ENCODE measurements at places on chromosomes 12 and 14.

- DNase-seq = no peak
Observed at GRCh38 chr14:85247071-85247470, 282.9 kb upstream of the FLRT2 start.

GRCh38 chr12:124093297-124093696 lies 120.3 kb downstream of the ZNF664 start:
- no peak for DNase-seq

GRCh38 chr14:87503711-87504110 lies 489.3 kb downstream of the GALC start:
- DNase-seq = no peak

DNA sequence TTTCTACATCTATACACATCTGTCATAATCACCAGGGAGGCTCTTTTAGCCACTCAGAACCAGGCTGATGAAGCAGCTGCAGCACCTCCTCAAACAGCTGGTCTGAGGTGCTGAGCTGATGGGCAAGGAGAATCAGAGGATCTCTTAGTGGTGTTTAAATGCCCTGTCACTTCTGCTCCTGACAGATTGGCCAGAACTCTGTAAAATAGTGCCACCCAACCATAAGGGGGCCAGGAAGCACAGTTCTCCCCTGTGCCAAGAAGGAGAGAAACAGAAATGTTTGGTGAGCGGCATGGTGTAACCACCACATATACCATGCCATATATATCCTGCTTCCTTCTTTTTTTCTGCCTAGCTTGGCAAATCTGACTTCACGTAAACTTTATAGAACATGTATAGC lies 12.8 kb downstream of the SOCS2 start:
- DNase-seq = no peak

- DNase-seq = no peak
Observed at GRCh38 chr12:122013791-122014590, 7.7 kb upstream of the BCL7A start.

GRCh38 chr14:67413806-67414769 lies 2.1 kb upstream of the PLEK2 start:
- no peak for DNase-seq

- DNase-seq = no peak
Observed at GRCh38 chr12:65529771-65530435, 251.4 kb downstream of the MSRB3 start.

DNA sequence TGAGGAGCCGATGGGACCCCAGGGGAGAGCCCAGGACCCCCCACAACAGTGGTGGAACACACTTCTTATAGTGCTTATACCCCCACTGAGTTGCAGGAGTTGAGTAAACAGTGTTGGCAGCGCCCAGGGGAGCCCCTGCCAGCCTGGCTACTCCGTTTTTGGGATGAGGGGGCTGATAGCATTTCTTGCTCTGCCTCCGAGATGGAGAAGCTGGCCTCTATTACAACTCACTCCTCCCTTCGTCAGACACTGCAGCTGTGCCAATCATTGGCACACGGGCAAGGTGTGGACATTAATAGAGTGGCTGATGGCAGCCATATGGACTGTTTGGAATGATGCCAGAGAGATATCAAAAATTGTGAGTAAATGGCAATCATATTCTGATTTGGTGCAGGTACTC lies 94.9 kb upstream of the TMPO start:
- DNase-seq = no peak

GRCh38 chr14:80275208-80275850 lies 64.0 kb upstream of the DIO2 start:
- no peak for DNase-seq

DNA sequence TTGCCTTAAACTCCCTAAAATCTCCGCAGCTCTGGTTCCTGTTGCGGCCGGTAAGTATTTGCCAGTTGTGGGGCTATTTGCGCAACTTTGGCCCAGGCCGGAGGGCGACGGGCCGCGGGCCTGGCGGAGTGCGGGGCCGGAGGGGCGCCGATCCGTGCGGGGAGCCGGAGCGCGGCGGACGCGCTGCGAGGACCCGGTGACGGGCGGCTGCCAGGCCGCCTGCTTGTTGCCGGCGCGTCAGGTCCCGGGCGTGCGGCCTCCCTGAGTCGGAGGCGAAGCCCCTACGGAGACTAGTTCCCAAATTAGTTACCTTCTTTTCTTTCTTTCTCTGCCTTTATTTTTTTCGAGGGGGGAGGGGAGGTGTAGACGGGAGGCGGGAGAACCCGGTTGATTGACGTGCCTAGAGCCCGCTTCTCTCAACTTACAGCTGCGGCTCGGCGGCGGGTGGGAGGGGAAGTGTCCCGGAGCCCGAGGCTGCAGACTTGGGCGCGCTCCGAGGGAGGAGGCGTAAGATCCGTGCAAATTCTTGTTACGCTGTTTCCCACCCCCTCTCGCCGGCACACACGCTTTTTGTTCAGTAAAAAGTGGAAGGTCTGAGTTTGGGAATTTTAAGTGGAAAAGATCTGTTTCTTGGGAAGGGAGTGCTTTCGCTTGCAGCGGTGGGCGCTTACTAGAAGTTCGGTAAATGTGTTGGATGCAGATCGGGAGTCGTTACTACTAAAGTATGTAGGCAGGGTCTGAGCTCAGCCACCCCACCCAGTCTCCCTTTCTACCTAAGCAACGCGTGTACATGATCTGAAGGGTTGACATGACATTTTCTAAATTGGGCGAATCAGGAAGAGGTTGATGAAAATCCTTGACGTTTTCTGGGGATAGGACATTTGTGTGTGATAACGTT lies 576 bp downstream of the ZBTB1 start:
- peak; percentile 79 for DNase-seq

DNA sequence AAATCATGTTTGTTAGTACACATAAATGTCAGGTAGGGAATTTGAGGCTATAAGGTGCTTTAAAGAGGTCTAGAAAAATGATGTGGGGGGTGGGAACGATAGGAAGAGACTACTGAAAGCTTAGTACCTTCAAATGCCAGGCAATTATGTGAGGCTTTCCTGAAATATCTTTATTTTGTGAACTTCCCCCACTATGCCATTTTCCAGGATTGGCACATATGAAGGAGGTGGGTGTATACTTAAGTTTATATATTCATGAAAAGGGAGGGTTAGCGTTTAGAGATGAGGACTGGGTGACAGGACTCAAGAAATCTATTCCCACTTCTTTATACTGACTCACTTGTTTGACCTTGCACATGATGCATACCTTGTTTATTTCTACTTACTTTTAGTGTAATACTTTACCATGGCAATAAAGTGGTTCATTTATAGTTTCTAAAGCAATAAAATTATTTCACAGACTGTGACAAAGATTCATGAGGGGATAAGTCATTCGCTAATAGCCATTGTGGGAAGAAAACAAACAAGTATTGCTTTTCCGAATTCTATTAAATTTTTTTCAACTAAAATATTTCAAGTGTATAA lies 77.1 kb downstream of the PLEKHA5 start:
- DNase-seq = no peak

DNA sequence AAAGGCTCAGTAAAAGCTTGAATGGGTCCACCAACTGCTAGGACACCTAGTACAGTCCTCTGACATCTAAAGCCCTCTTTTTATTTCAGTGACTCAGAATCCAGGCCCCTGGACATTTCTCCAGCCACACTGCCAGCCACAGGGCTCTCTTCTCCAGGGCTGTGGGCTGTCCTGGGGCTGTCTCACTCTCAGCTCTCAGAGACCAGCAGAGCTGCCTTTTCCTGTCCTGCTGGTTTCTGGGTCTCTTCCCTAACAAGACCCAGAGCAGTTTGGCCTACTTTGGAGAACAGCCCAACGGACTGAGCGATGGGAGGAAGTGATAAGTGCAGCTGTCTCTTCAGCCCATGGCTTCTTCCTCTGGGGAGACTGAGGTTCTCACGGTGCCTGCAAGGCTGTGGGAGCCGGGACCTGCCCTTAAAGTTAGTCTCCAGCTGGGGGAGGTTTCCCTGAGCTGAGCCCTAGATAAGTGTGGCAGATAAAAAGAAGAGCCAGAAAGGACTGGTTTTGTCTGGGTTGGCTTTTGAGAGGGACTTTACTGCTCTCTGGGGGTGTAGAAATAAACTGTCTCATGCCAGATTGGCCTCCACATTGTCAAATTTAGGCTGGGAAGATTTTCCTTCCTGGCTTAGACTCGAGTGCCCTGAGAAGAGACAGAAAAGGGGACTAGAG lies 979.8 kb downstream of the VRK1 start:
- no peak for DNase-seq

DNA sequence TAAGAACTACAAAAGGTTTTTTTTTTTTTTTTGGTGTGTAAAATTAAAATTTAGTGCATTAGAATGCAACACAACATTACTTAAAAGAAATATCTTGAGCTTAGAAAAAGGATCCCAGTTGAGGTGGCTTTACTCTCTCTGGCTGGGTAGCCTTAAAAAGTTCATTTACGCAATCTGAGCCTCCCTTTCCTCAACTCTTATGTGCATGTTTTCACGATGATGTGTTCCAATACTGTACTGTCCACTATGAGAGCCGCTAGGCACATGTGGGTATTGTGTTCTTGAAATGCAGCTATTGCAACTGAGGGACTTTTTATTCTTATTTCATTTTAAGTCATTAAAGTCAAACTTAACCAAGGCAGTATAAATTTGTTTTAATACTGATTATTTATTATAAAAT lies 460.9 kb upstream of the SYT1 start:
- DNase-seq = no peak

- DNase-seq = no peak
Observed at GRCh38 chr12:108381787-108382436, 42.8 kb upstream of the CMKLR1 start.

- no peak for DNase-seq
Observed at GRCh38 chr14:70086685-70087379, 101.9 kb downstream of the SLC8A3 start.

- DNase-seq = no peak
Observed at GRCh38 chr12:45675534-45675933, 54.0 kb upstream of the ARID2 start.

DNA sequence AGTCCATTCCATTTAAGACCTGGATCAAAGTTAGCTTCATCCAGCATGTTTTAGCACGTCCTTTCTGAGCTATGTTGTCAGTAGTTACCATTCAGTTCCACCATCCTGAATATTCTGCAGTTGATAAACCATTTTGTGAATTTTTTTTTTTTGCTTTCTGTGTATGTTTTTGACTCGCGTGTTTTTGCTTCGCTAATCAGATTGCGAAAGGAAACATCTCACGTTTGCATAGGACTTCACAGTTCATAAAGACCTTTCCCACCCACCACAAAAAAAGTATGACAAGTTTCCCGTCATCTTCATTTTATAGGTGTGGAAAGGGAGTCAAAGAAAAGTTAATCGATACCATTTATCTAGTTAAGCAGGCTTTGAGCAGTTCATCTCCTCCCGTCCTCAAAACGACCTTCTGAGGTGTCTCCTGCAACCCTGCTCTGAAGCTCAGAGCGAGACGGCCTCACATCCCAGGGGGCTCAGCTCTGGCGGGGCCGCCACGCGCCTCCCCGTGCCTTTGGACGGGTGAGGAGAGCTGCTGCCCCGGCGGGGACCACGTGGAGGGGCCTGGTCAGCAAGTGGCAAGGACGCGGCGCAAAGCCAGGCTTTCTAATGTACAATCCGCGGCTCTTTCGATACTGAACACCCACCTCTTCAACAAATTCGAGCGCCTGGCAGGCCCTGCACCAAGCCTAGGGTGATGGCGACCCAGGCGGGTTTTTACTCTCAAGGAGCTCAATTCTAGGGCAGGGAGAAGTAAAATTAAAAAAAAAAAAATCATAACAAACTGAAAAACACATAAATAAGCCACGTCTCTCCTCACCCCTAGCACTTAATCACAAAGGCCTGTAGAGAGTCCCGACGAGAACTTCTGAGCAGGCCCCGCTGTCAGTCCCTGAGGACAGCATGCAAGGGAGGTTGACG lies 988 bp upstream of the TMEM263 start:
- DNase-seq = no peak

DNA sequence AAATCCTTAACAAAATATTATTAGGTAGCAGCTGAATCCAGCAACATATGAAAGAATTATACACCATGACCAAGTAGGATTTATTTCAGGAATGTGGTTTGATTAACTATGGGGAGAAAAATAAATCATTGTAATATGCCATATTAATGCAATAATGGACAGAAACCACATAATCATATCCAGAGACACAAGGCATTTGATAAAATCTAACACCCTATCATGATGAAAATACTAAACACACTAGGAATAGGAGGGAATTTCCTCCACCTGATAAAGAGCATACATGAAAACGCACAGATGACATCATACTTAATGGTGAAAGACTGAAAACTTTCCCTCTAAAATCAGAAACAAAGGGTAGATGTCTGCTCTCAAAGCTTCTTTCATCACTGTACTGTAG lies 238.9 kb downstream of the PHLDA1 start:
- DNase-seq = no peak

DNA sequence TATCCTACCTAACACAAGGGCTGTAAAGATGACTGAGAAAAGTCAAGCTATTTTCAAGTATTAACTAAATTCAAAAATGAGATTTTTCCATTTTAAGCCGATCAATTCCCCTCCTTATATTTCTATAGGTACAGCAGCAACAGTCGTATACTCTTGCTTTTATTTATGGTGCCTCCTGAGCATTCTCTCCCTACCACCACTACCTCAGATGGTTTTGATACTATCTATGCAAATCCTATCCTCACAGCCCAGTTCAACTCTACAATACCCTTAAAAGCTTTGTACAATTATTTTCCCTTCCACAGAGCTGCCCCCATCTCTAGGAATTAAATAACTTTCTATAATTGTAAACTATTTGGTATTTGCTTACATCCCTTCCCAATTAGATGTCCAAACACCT lies 52.1 kb downstream of the GALC start:
- no peak for DNase-seq

DNA sequence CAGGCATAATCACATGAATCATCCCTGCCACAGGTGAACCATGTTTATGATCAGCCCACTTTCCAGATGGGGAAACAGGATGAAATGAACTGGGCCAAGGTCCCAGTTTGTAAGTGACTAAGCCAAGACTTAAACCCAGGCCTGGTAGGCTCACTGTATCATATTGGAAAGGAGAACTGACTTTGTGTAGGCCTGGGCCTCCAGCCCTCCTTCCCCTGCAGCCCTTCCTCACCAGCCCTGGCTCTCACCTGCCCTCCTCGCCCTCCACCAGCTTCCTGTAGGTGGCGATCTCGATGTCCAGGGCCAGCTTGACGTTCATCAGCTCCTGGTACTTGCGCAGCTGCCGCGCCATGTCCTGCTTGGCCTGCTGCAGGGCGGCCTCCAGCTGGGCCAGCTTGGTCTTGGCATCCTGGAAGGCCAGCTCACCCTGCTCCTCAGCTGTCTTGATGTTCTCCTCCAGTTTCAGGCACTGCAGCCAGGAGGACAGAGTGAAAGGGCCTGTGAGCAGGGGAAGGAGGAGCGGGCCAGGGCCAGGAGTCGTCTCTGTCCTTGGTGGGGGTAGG lies 19.8 kb downstream of the KRT80 start:
- DNase-seq = no peak

All from naive thymus-derived CD8-positive, alpha-beta T cell (primary cell).